Esophagus squamous epithelium (tissue), 5 donors: ENCODE measurements at places on chromosomes 2 and 18.
A peak's percentile ranks its signal among the peaks of the same experiment; 100 is the strongest.

- DNase-seq: no peak
These were observed 10.9 kb downstream of the POLI start for GRCh38 chr18:54280220-54280569.

DNA sequence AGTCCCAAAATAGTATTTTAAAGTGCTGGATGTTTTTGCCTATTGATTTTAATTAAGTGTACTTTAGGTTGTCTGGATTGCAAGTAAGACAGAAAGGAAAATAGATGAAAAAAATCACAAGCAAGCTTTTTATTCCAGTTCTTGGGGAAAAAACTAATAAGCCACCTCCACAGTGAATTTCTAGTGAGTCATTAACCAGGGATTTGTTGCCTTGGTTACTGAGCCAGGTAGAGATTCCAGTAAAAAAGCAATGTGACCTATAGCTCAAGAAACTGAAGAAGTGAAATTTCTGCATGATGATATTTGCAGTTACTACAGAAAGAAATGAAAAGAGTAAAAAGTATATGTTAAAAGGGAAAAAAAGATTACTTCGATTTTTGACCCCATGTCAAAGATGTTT, 160.6 kb downstream of the METTL4 start:
- DNase-seq: no peak

DNA sequence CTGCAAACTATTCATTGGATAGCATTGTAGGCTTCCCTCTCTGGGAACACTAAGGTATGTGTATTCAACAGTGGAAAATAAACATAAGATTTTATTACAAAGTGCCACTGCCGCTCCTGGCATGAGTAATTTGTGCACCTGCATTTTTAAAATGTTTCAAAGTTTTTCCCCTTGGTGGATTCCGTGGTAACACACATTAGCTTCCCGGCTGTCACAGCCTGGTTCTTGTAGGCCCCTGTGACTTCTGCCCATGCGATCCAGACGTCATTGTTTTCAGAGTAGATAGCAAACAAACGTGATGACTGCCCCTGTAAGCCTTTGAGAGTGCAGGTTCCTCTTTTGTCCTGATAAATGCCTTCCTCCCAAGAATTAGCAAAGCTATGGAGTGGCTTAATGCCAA, 421.0 kb downstream of the ZNF521 start:
- DNase-seq: no peak

GRCh38 chr2:154457286-154457685, 241.2 kb upstream of the KCNJ3 start:
- no peak for DNase-seq

DNA sequence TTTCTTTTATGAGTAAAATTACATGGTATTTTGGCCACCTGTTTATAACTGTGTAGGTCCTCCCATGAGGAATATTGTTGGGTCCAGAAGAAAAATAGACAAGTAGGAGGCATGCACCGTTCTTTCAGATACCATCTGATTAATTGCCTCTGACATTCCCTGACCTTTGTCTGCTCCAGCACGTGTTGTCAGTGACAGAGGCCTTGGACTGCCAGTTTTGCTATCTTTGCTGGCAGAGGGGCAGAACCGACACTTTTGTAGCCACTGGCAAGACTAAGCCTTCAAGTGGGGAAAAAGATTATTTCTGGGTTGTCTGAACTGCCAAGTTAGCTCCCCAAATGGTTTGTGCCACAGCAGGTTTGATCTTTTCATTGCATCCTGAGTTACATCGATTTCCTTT, 276.9 kb downstream of the CAMKMT start:
- DNase-seq: no peak

GRCh38 chr2:22497789-22498188, 887.2 kb upstream of the KLHL29 start:
- DNase-seq: no peak

DNA sequence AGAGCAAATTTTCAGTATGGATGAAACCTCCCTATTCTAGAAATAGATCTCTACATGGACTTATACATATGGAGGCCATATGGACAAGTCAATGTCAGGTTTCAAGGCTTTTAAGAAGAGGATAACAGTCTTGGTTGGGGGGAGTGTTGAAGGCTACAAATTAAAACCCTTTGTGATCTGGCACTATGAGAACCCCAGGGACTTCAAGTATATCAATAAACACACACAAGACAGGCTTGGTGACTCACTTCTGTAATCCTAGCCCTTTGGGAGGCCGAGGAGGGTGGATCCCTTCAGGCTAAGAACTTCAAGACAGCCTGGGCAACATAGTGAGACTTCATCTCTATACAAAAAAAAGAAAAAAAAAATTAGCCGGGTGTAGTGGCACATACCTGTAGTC, 127.2 kb upstream of the SP5 start:
- DNase-seq: no peak

DNA sequence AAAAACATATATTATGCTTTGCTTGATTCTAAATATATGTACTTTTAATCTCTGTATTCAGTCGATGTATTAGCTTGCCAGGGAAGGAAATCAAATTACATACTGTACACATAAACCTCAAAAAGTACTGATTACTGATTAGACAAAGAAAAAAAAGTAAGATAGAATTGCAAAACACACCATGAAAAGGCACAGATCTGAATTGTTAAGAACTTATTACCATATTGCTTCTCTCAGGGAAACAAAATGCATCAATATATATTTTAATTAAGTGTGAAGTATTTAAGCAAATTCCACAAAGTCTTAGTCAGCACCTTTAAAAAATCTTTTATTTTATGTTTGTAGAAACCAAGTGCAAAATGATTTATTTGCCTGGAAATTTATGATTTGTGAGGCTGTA, 309.3 kb downstream of the RNF144A start:
- DNase-seq: no peak

GRCh38 chr2:55809875-55810621, 113.5 kb downstream of the EFEMP1 start:
- no peak for DNase-seq

DNA sequence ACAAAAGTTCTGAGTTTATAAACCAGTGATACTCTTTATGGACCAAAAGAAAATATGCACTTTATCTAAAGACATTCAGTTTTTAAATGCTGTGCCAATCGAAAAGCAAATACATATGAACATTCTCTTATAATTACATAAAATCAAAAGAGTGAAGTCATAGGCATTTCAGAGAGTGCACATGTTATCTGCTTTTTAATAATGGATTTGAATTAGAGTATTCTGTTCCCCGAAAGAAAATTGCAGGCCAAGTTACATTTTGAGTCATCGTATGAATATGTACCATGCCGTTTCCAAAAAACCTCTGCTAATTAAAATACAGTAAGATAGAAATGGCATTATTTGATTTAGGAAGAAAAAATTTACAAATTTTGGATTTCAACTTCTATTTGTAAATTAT, 565.7 kb downstream of the ZEB2 start:
- DNase-seq: no peak

DNA sequence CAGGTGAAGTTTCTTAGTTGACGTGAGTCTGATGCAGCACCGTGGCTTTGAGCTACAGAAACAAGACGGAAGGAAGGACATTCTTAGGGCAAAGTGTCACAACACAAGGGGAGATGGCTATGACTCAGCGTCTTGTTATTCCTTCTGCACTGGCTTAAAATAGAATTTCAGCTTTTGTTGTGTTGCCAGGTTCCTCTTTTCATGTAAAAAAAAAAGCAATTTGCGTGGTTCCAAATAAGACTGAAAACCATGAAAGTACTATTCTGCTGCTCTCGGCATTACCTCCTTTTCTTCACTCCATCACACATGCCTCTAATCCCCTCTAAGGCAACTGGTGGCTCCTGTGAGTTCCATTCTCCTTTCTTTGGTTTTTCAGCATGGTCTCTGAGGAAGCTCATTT, 150.1 kb downstream of the ANTXR1 start:
- DNase-seq: no peak

GRCh38 chr2:119730671-119731177, 29.0 kb upstream of the PTPN4 start:
- no peak for DNase-seq

GRCh38 chr2:180006781-180007579, at the start of gene CWC22:
CWC22 (minus strand) TSS chr2:180007297; CDS start chr2:179993341, 13,956 bp downstream.
- DNase-seq: peak; percentile 59

- DNase-seq: no peak
These were observed 118.9 kb downstream of the RDH14 start for GRCh38 chr2:18441583-18441982.

GRCh38 chr2:97808816-97809215, 95.4 kb downstream of the ZAP70 start:
- DNase-seq: no peak

- DNase-seq: no peak
These were observed 34.7 kb downstream of the TTR start for GRCh38 chr18:31626409-31626808.

- no peak for DNase-seq
These were observed 90.4 kb downstream of the PID1 start for GRCh38 chr2:229180658-229181057.

- DNase-seq: no peak
These were observed 80.0 kb upstream of the CPO start for GRCh38 chr2:206859330-206859739.

DNA sequence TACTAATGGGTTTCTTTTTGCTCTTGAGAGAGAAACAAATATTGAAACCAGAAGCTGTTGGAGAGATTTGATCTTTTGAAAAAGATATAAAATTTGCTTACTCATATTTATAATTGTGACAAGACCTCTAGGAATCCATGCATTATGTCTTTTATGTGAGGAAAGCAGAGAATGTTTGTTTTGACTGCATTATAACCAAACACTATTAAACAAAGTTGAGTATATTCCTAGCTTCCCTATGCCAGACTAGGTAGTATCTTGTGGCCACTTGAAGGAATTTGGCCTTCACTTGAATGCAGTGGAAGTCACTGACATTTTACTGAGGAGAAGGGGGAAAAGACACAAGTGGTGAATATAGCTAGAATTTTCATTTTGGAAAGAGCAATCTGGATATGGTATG, 521.8 kb upstream of the ZEB2 start:
- DNase-seq: no peak

- DNase-seq: no peak
These were observed 601.7 kb downstream of the CBLN2 start for GRCh38 chr18:71942433-71942832.

- no peak for DNase-seq
These were observed 190.0 kb downstream of the CYRIA start for GRCh38 chr2:16475586-16475985.

DNA sequence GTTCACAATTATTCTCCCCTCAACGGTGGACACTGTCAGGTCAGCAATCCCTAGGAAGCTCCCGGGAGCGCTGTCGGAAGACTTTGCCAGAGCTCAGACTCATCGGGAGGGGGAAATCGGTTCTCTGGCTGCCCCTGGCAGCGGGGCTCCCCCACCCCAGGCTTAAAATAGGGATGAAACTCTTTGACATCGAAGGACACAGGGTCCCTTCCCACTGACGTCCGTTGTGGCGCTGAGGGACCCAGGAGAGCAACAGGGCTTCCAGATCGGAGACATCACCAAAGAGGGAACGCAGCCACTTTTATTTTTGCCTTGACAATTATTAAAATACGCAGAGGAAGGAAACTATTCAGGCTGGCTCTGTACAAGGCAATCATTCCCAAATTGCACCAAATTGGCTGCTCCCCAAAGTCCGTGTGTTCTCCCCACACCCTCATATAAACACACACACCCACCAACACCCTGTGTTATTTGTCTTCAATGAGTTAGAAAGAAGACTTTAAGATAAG, 249.0 kb downstream of the CDH20 start:
- no peak for DNase-seq

DNA sequence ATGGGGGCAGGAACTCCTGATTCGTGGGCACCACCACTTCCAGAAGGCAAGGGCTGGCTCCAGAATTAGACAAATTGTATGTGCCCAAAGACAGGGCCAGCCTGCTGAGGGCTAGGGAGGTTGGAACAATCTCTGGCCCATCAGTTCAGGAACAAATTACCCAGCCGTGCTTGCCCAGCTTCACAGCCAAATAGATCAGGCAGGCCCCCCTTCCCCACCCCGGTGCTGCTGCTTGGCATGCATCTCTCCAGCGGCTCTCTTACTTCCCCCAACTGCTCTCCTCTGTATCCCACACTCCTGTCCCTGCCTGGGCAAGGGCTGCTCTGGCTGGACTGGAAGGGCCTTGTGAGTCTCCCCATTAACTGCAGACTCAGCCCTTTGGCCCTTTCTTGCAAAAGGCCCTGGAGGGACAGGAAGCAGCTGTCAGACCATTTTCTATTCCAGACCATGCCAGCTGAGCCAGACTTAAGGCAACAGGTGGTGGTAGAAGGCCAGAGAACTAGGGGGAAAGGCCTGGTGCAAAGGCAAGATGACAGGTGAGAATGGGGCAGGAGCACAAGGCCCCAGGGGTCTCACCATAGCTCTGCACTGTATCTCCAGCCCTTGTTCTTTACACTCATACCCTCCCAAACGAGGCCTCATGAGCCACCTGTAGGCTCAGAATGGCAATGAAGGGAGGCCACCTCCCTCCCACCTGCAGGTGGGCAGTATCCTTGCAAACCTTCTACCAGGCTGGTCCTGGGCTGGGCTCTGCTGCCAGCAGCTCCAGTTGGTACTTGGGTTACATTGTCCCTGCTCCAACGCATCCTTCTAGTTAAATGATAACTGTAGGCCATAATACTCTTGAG, 30.7 kb upstream of the ACAA2 start:
- no peak for DNase-seq

GRCh38 chr18:64436111-64436510, 287.2 kb upstream of the LINC00305 start:
- DNase-seq: no peak

GRCh38 chr2:60298006-60298696, 255.3 kb downstream of the BCL11A start:
- DNase-seq: no peak

GRCh38 chr2:45259138-45259537, 249.9 kb upstream of the SIX2 start:
- no peak for DNase-seq

DNA sequence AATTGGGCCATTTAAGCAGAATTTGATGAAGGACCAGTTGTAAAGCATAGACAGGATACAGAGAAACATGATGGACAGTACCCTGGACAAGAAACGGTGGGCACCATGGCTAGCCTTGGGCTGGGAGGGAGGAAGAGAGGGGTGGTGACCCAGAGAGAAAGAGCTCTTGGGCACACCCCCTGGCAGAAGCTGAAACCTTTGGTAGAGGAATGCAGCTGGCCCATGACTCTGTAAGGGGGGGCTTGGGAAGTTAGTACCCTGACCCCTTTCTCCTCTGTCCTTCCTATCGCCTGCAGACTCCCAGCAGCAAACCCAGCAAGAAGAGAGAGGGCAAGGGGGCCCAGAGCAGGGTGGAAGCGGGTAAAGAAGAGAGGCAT, 32.6 kb downstream of the MRPL44 start:
- no peak for DNase-seq

- DNase-seq: no peak
These were observed 892 bp downstream of the CELF4 start for GRCh38 chr18:37564711-37565100.

GRCh38 chr2:157764386-157764785, 111.7 kb downstream of the ACVR1 start:
- DNase-seq: no peak
